Sigmoid colon (tissue), 7 donors: ENCODE measurements at places on chromosomes 4 and X.

GRCh38 chr4:21742326-21742725 lies 206.2 kb downstream of the KCNIP4 start:
- no peak for DNase-seq

- DNase-seq = peak; percentile 60
These were observed 10.4 kb upstream of the CLCN4 start for GRCh38 chrX:10146346-10146745.

DNA sequence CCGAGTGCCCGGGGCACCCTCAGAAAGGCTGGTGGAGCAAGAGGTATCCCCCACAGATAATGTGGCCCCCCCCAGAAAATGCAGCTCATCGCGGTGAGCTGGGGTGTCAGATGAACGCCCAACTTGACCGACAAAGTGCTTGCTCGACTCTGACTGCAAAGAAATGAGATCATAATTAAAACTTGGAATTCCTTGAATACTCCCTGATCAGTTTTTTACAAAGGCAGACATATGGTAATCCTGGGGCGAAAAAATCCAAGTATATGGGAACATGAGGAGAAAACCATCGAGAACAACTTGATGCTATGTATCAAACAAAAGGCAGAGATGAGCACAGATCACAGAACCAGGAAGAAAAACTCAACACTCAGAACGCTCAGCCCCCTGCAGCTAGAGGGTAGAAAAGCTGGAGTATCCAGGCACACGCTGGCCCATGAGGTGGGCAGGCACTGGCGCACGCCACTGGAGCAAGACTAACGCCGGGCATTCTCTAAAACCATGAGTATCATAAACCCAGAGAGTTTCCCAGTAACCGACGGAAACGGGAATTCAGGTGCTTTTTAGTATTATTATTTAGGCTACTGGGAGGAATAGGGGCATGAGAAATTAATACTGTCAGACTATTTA lies 127.3 kb downstream of the AFAP1 start:
- peak; percentile 47 for DNase-seq

GRCh38 chrX:13051529-13052172 lies 7.2 kb upstream of the FAM9C start:
- DNase-seq = no peak

GRCh38 chrX:49165901-49166881 lies 3.6 kb downstream of the MAGIX start:
- peak; percentile 93 for DNase-seq

- no peak for DNase-seq
These were observed 336.6 kb downstream of the SLITRK2 start for GRCh38 chrX:146154191-146154590.

GRCh38 chr4:77385124-77385969 lies 220.3 kb upstream of the CXCL13 start:
- DNase-seq = peak; percentile 70
